Stimulated activated CD8-positive, alpha-beta memory T cell treated with anti-CD3 and anti-CD28 coated beads, Interleukin-7, amount 100 ng/mL, for 1 hour (primary cell): ENCODE measurements at places on chromosomes 7 and 10.

DNA sequence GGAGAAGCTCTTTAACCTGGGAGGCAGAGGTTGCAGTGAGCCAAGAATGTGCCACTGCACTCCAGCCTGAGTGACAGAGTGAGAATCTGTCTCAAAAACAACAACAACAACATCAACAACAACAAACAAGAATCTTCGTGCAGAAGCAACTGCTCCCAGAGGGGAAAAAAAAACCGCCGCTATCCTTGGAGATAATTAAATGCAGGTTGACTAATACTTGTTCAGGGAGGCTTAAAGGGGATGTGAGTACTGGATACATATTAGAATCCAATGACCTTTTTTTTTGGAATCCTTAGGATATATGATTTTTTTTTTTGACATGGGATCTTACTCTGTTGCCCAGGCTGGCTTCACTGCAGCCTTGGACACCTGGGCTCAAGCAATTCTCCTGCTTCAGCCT is 89.6 kb upstream of the FAM171A1 start:
- no peak for DNase-seq

GRCh38 chr7:44102846-44103565 is 1.1 kb upstream of the AEBP1 start:
- DNase-seq = no peak

DNA sequence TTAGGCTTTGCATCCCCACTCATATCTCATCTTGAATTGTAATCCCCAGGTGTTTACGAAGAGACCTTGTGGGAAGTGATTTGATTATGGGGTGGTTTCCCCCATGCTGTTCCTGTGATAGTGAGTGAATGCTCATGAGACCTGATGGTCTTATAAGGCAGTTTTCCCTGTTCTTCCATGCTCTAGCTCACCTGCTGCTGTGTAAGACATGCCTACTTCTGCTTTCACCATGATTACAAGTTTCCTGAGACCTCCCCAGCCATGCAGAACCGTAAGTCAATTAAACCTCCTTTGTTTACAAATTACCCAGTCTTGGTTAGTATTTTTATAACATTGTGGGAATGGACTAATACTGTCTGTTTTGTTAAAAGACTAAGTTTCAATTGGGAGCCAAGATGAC is 35.3 kb upstream of the ZNF92 start:
- no peak for DNase-seq

DNA sequence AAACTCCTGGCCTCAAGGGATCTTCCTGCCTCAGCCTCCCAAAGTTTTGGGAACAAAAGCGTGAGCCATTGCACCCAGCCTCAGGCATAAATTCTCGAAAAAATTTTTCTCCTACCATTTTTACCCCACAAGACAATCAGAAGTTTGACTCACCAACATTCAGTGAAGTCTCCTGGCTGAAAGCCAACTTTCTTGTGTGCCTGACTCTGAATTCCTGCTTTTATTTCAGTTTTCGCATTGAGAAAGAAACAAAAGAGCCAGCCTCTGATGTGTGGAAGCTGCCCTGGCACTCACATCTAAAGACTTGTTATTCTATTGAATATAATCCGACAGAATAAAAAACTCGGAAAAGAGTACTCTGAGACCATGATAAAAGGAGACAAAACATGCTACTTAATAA is 402.9 kb downstream of the MAGI2 start:
- DNase-seq = no peak

DNA sequence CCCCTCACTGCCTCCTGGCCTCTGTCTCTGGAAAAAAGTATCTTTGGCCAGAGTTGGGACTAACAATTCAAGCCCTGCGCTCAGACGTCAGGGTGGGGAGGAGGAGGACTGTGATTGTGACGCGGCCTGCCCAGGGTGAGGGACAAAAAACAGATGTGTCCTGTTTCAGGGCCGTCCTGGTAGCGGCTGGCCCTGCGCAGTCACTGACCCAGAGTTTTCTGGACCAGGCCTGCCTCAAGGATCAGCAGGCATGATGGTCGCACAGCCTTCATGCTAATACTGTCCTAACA is 110.1 kb downstream of the CYTH3 start:
- no peak for DNase-seq

DNA sequence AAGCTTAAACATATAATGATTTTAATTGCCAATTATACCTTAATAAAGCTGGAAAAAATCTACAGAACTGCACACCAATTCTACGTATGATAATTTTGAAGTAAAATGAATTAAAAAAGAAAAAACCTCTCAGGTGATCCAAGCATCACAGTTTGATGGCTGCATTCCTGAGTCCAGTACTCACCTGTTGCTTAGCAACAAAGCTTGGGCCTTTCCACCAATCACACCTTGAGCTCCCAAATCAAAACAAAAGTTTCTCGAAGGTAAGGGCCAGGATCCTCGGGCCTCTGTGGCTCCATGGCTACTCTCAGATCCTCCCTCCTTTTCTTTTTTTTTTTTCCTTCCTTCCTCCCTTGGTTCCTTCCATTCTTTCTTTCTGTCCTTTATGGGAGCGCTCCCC is 137.2 kb upstream of the PCBD1 start:
- no peak for DNase-seq

DNA sequence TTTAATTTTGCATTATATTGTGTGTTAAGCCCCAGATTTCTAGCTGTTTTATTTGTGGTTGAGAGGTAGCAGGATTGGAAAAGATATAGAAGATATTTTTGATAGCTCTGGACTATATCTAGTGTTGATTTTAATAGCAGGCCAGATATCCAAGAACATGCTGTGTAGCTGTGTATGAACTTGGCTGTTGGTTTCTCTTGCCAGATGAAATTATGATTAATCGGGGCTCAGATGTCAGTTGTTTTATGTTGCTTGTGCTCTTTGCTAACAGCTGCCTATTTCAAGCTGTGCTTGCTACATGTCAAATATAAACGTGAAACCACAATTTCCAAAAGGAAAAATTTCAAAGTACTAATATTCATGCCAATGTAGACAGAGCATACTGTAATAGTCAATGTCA is 141.1 kb downstream of the GRM3 start:
- DNase-seq = no peak

DNA sequence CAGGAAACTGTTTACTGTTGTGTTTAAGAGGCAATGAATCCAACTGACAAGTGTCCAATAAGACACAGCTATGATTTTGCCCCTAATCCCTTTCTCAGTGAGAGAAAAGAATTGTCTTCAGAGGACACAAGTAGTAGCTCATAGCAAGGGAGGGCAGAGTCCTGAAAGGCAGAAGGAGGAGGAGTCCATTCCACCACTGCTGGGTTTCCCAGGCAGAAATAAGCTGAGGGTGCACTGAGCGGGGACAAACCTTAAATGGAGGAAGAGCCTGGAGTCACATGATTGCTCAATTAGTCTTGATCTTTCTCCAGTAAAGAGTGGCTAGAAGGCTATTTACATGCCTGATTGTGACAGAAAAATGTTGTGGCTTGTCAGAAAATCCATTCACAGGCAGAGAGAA is 573.8 kb downstream of the POM121L12 start:
- no peak for DNase-seq

- no peak for DNase-seq
Measured at GRCh38 chr10:84334811-84335210, 6.4 kb downstream of the CCSER2 start.

- no peak for DNase-seq
Measured at GRCh38 chr10:98404571-98405359, 10.2 kb downstream of the PYROXD2 start.

- DNase-seq = no peak
Measured at GRCh38 chr10:14010101-14010558, 320.6 kb downstream of the FRMD4A start.
